ENCODE measurements at places on chromosomes 2 and 18.

DNA sequence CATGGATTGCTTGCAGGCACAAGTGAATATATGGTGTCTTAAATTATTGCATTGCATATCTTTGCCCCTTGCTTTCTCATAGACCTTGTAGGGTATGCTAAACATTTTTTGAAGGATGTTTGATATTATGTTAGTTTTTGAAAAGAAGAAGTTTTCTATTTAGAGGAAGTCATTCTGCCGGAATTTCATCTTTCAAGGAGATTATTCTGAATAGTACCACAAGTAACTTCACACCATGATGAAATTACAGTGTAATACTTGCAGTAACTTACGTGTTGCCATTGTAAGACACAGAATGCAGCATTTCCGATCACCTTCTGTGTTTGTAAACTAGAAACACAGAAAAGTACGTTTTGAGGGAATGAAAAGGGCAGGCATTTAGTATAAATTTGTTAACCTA lies 71.9 kb downstream of the ACVR2A start:
- DNase-seq, result no peak
- H3K4me3 ChIP-seq, result no peak overlapping the region
- H3K27me3 ChIP-seq, result no peaks in the 10 kb centered on the region

DNA sequence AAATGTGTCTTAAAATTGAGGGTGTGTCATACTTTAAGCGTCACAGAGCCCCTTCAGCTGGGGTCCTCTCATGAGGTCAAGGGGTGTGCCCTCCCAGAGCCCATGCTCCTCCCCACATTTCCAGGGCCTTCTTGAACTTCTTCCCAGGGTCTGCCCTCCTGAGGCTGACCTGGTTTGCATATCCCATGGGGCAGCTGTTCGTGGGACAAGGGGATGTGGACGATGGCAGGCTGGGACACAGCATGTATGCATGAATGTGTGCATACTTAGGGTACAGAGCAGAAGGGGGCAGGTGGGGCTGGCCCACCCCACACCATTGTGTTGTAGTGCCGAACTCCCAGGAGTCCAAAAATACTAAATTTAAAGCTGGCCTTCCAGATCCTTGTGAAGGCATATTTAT lies 46.2 kb upstream of the TAF1B start:
- DNase-seq, result no peak
- H3K36me3 ChIP-seq, result no peaks in the 10 kb centered on the region
- H3K27me3 ChIP-seq, result peaks cover 4% of the 10 kb centered on the region
- H3K4me3 ChIP-seq, result no peak overlapping the region
- peaks cover 16% of the 10 kb centered on the region for H3K4me1 ChIP-seq

- no peaks in the 10 kb centered on the region for H3K36me3 ChIP-seq
- H3K4me3 ChIP-seq, result peak overlapping the region; percentile 91
- peaks cover under 1% of the 10 kb centered on the region for H3K27me3 ChIP-seq
- H3K27ac ChIP-seq, result peak overlapping the region; percentile 81
- peaks cover 16% of the 10 kb centered on the region for H3K4me1 ChIP-seq
- no peak for DNase-seq
Observed at GRCh38 chr18:9914334-9914583, 443 bp downstream of the VAPA start.

DNA sequence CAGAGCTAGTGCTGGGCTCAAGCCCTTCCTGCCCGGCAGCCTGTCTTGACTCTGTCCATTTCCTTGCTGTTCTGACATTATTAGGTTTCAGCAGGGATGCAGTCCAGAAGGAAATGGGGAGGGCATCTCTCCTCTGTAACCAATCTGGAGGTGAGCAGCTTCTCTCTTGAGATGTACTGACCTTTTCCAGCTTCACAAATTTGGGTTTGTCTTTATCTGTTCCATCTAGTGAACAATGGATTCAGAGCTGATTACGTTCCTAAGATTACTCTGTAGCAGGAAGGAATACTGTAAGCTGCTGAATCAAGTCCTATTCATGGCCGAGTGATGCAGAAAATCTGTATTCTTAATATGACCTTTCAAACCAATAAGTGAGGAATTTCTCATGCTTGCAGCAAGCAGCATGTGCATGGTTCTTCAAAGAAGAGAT lies 11.0 kb downstream of the PLA2R1 start:
- peaks cover 11% of the 10 kb centered on the region for H3K4me1 ChIP-seq
- H3K27me3 ChIP-seq, result peaks cover 20% of the 10 kb centered on the region
- H3K4me3 ChIP-seq, result no peak overlapping the region
- no peaks in the 10 kb centered on the region for H3K36me3 ChIP-seq

DNA sequence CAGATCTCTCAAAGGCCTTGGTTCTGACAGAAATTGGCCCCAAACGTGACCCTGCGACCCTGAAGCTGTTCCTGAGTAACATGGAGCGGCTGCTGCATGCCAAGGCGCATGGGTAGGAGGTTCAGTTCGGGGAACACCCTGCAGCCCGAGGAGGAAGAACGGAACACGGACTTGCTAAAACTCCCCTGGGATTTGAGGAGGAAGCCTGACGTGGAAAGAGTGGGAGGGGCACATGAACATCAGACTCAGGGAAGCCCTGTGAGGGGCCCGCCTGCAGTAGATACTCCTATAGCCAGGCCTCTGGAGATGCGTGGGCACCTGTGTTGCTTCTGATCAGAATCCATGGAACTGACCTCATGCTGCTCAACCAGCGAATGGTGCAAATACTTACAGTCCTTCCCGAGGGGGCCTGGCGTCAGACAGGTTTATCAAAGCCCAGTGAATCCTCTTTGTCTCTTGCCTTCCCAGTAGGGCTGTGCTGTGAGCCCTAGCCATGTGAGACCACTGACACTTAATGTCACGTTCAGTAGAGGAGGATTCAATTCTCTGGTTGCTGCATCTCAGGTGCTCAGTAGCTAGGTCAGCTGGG lies 46.8 kb downstream of the IMPA2 start:
- H3K27me3 ChIP-seq, result no peaks in the 10 kb centered on the region
- DNase-seq, result no peak
- H3K27ac ChIP-seq, result no peak overlapping the region
- H3K4me3 ChIP-seq, result no peak overlapping the region
- no peaks in the 10 kb centered on the region for H3K4me1 ChIP-seq
- H3K36me3 ChIP-seq, result peaks cover 11% of the 10 kb centered on the region

GRCh38 chr2:239884051-239884405 lies 141.1 kb downstream of the NDUFA10 start:
- no peak overlapping the region for H3K27ac ChIP-seq
- no peak overlapping the region for H3K4me3 ChIP-seq
- no peaks in the 10 kb centered on the region for H3K36me3 ChIP-seq
- peaks cover 5% of the 10 kb centered on the region for H3K27me3 ChIP-seq
- no peak for DNase-seq

- no peak overlapping the region for H3K4me3 ChIP-seq
- no peak for DNase-seq
- no peaks in the 10 kb centered on the region for H3K27me3 ChIP-seq
- peaks cover 8% of the 10 kb centered on the region for H3K4me1 ChIP-seq
Observed at GRCh38 chr2:164803776-164804466, 37.7 kb downstream of the COBLL1 start.

GRCh38 chr18:28511413-28511821 lies 334.5 kb upstream of the CDH2 start:
- no peaks in the 10 kb centered on the region for H3K36me3 ChIP-seq
- H3K27ac ChIP-seq, result no peak overlapping the region
- H3K4me3 ChIP-seq, result no peak overlapping the region
- H3K27me3 ChIP-seq, result no peaks in the 10 kb centered on the region

- no peak overlapping the region for H3K27ac ChIP-seq
- H3K27me3 ChIP-seq, result no peaks in the 10 kb centered on the region
- peaks cover 6% of the 10 kb centered on the region for H3K36me3 ChIP-seq
- H3K4me1 ChIP-seq, result peaks cover 34% of the 10 kb centered on the region
Observed at GRCh38 chr2:166958986-166959481, 70.8 kb downstream of the XIRP2 start.

- no peaks in the 10 kb centered on the region for H3K36me3 ChIP-seq
- peaks cover 7% of the 10 kb centered on the region for H3K27me3 ChIP-seq
- DNase-seq, result no peak
- no peaks in the 10 kb centered on the region for H3K4me1 ChIP-seq
- no peak overlapping the region for H3K4me3 ChIP-seq
- no peak overlapping the region for H3K27ac ChIP-seq
Observed at GRCh38 chr18:47767699-47768098, 162.8 kb downstream of the SMAD2 start.

- no peak for DNase-seq
- no peaks in the 10 kb centered on the region for H3K36me3 ChIP-seq
- no peak overlapping the region for H3K4me3 ChIP-seq
- peaks cover 8% of the 10 kb centered on the region for H3K4me1 ChIP-seq
- H3K27ac ChIP-seq, result no peak overlapping the region
- peaks cover 2% of the 10 kb centered on the region for H3K27me3 ChIP-seq
Observed at GRCh38 chr2:8243748-8244400, 438.0 kb upstream of the ID2 start.

All from progenitor cell of endocrine pancreas (in vitro differentiated cells).